Activated CD4-positive, alpha-beta T cell treated with anti-CD3 and anti-CD28 coated beads for 48 hours (primary cell): ENCODE measurements at places on chromosomes 7 and 10.

- DNase-seq = no peak
Measured at GRCh38 chr10:48714088-48714487, 29.4 kb downstream of the WDFY4 start.

DNA sequence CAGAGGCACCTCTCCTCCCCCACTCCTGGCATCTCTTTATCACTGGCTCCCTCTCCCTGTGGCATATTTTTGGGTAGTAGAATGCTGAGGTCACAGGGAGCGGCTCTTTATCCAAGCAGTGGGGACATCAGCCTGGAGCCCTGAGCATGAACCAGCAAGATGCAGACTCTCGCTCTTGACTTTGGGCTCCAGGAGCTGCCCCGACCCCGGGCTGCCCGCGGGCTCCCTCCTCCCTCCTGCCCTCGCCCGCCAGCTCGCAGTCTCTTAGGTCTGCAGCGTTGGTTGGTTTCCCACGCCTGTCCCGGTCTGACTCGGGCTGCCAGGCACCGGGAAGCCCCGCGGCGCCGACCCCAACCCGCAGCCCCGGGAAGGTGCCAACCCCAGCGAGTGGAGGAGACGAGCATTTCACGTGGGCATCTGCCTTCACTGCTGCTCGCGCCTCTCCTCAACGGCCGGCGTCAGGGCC, 1.3 kb downstream of the INSYN2A start:
- DNase-seq = no peak

DNA sequence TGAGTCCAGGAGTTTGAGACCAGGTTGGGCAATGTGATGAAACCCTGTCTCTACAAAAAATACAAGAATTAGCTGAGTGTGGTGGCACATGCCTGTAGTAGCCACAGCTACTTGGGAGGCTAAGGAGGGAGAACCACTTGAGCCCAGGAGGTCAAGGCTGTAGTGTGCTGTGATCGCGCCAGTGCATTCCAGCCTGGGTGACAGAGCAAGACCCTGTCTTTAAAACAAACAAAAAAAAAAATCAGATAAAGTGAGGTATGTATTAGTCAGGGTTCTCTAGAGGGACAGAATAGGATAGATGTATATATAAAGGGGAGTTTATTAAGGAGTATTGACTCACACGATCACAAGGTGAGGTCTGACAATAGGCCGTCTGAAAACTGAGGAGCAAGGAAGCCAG, 101.5 kb upstream of the GPR26 start:
- DNase-seq = no peak

GRCh38 chr10:36739884-36740445, 385.4 kb upstream of the ANKRD30A start:
- no peak for DNase-seq

- peak; percentile 32 for DNase-seq
Measured at GRCh38 chr7:77651575-77652162, 44.6 kb upstream of the RSBN1L start.
